ENCODE measurements at places on chromosomes 7 and 10. TPM values are rescaled to one million over a fixed set of nuclear protein-coding genes. Genes with fewer than 3 reads are reported as not detected.

Gene SYT15
- 2.9 TPM for polyA plus RNA-seq

DNA sequence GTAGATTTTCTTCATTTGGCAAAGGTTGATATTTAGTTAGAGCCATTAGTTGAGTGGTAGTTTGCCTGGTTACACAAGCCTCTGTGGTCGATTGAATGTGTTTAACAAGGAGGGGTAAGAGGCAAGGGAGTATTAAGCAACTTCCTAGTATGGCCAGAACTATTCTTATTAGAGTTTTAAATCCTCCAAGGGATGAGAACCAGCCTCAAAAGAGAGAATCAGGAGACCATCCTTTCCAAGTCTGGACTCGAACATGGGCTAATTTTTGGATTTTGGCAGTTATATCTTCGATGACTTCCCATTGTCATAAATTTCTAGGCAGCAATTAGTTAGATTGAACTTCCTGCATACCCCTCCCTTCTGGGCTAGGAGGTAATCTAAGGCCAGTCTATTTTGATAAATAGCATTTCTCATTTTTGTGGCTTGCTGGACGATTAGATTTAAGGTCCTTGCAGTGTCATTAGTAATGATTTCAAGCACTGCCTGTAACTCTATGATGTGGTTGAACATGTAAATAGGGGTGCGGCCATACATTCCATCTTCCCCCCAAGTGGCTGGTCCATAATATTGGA lies 219.5 kb upstream of the KCND2 start:
- H3K4me3 ChIP-seq, result no peak overlapping the region
- no peak for DNase-seq
- H3K4me1 ChIP-seq, result no peaks in the 10 kb centered on the region
- no peaks in the 10 kb centered on the region for H3K36me3 ChIP-seq
- H3K27me3 ChIP-seq, result no peaks in the 10 kb centered on the region

DNA sequence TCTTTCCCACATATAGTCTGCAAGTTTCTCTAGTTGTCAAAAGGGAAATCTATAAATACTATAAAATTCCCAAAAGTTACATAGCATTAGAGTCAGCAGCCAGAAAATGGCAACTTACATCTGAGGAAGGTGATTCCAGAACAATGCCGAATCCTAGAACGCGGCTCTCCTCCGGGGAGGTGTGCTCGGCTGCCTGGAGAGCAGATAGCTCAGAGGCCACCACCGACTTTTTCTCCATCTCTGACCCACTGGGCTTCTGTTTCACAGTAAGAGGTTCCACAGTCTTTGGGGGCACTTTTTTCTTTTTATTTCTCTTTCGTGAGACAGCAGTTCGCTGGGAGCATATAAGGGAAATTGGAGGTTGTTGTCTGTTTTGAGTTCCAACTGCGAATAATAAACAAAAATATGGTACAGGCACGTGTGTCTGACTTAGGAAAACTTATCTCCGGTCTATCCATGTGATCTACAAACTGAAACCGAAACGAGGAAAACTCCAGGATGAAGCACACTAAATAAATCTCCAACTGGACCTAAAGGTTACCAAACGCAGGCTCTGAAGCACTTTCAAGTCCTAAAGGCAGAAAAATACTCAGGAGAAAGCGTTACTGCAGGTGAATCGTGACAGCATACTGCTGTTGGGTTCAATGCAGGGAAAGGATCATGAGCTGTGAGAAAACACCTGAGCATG lies 36.2 kb downstream of the BEND7 start:
- H3K36me3 ChIP-seq, result peaks cover 2% of the 10 kb centered on the region
- peak overlapping the region; percentile 56 for H3K27ac ChIP-seq
- no peak overlapping the region for H3K4me3 ChIP-seq
- peak; percentile 20 for DNase-seq
- H3K27me3 ChIP-seq, result no peaks in the 10 kb centered on the region
- no peaks in the 10 kb centered on the region for H3K4me1 ChIP-seq

DNA sequence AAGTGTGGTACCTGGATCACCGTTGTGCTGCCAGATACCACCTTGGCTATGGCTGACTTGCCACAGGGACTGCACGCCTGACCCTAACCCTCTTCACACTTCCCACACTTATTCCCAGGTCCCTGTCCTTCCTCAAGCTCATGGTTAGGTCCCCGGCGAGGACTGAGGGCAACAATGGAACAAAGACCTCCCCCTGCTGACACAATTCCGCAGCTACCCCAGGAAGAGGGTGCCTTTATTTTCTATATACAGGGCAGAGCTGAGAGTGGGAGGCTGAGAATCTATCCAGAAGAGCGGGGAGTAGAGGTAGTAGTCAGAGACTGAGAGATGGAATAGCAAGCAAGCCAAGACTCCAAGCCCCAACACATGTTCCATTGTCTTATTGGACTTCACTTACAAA lies 118.1 kb upstream of the SEM1 start:
- no peaks in the 10 kb centered on the region for H3K27me3 ChIP-seq
- no peaks in the 10 kb centered on the region for H3K4me1 ChIP-seq
- DNase-seq, result no peak

DNA sequence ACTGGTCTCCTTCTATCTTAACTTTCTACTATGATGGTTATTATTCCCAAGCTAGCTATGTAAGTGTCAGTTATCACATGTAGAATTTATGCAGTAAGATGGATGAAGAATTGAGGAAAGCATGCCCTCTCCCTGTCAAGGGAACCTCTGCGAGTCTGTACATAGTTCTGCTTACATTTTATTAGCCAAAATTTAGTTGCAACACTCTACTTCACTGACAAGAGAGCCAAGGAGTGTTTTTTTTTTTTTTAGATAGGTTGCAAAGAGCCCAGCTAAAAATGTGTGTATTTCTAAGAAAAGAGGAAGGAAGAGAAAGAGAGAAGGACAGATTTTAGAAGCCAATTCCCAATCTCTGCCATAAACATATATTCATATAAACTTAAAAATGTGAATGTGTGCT lies 357.7 kb upstream of the LRRN3 start:
- DNase-seq, result no peak
- no peak overlapping the region for H3K27ac ChIP-seq
- no peaks in the 10 kb centered on the region for H3K36me3 ChIP-seq
- no peaks in the 10 kb centered on the region for H3K4me1 ChIP-seq

- H3K4me1 ChIP-seq, result no peaks in the 10 kb centered on the region
- peaks cover 6% of the 10 kb centered on the region for H3K36me3 ChIP-seq
- no peak for DNase-seq
- no peaks in the 10 kb centered on the region for H3K27me3 ChIP-seq
- no peak overlapping the region for H3K4me3 ChIP-seq
- H3K27ac ChIP-seq, result no peak overlapping the region
Observed at GRCh38 chr7:157233677-157234076, 95.0 kb downstream of the UBE3C start.

DNA sequence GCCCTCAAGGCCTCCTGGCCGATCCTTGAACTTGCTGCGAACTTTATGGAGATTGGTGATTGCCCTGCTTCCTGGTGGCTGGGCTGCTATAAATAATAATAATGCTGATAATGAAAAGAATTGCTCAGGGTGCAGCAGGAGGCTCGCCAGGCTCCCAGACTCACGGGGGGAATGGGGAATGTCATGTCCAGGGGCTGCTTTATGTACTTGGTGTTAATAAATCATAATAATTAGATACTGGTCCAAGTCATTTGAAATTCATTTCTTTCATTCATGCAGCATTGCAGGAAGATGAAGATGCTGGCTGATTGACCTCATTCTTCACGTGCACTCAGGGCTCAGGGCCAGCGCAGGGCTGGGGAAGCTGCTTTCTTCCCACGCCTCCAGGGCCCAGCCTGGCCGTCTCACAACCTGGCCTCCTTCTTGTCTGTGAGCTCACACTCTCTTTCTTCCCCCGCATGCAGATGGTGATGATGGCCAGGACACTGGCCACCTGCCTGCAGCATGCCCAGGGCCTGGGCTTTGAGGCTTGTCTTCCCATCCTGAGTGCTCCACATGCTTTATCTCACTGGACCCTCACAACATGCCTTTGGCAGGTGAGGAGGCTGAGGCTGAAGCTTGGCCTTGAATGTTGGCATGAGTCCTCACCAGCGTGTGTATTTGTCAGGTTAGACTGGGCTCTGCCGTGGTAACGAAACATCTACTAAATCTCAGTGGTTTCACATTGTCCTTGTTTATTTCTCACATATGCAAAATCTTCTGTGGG lies 138.4 kb upstream of the TNS3 start:
- H3K36me3 ChIP-seq, result no peaks in the 10 kb centered on the region
- H3K27ac ChIP-seq, result peak overlapping the region; percentile 29
- DNase-seq, result peak; percentile 56
- H3K27me3 ChIP-seq, result no peaks in the 10 kb centered on the region
- H3K4me3 ChIP-seq, result no peak overlapping the region
- peaks cover 5% of the 10 kb centered on the region for H3K4me1 ChIP-seq

GRCh38 chr7:75982306-75983064 lies 11.9 kb downstream of the TMEM120A start:
- H3K27me3 ChIP-seq, result no peaks in the 10 kb centered on the region
- H3K4me1 ChIP-seq, result peaks cover 17% of the 10 kb centered on the region
- no peak overlapping the region for H3K4me3 ChIP-seq
- peaks cover 10% of the 10 kb centered on the region for H3K36me3 ChIP-seq
- DNase-seq, result no peak
- H3K27ac ChIP-seq, result no peak overlapping the region
